T-helper 22 cell (primary cell): ENCODE measurements at places on chromosomes 12 and 14.

DNA sequence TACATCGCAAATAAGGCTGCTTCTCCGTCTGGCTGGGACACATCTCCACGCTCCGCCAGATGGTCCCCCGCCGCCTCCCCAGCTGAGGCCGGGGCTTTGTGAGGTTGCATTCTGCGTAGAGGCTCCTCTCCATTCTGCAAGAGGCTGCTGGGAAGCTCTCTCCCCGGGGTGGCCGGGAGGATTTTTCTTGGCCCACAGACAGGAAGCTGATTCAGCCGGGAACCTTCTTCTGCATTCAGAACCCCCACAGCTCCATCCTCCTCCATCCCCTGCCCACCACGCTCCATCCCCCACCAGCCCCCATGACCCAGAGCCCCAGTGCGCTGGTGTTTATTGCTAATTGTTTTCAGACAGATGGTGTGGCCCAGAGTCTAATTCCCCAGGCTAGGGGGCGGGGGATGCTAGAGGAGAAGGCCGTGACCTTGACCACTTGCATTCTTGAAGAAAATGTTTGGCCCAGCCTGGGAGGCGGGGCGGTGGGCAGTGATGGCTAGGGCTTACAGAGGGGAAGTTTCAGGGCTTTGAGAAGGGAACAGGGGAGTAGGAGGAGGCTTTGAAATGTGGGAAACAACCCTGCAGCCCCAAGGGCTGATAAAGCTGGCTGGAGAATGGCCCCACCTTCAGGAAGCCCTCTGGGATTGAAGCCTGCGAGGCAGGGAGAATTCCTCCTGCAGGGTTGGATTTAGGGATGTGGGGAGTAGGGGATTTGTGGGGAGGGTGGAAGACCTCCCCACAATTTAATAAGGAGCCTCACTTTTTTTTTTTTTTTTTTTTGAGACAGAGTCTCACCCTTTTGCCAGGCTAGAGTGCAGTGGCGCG is 88.5 kb upstream of the NCOR2 start:
- DNase-seq, result no peak

DNA sequence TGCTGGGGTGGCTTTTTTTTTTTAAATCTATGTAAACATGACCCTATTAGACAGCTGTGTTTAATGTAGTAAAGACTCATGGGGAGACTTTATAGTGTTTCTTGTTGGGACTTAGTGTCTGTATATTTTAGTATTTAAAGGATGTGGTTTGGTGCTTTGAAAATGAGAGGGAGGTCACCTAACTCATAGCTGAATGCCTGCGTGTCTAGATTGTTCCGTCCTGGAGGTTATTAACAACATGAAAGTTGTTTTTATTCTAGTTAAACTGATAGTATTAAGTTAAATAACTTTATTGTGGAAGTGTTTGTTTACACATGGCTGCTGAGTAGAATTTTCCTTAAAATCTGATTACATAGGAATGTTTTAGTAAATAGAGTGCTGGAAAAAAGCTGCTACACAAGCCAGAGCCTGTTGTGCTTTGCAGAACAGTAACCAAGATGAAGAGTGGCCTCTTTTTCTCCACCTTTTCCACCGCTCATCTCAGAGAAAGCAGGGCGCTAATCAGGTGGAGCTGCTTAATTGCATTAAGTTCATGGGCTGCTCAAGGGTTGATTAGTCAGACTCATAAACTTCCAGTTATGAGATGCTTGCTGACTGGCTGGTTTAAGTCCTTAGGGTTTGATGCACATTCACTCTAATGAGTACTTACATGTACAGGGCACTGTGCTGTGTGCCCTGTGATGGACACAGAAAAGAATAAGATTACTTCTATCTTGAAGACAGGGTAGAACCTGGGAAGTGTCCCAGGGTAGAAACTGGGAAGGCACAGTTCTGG is 62.7 kb downstream of the FBXO34 start:
- no peak for DNase-seq

- no peak for DNase-seq
Measured at GRCh38 chr14:103541709-103542604, 13.0 kb downstream of the TRMT61A start.

GRCh38 chr12:112891093-112892024 is 15.4 kb upstream of the OAS1 start:
- DNase-seq, result no peak

DNA sequence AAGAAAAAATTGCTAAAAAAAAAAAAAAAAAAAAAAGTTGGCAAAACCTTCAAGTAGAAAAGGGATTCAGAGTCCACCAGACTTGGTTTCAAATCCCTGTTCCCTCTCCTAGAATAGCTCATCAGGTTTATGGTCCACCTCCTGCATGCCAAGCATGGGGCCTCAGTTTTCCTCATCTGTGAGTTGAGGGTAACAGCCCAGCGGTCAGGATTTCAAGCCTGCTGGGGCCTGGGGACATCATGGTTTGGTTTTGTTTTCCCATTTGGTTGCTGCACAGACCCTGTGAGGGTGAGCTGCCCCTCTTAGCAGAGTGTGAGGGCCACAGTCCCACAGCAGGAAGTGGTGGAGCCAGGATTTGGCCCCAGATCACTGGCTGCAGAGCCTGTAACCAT is 12.5 kb downstream of the FAM222A start:
- no peak for DNase-seq

DNA sequence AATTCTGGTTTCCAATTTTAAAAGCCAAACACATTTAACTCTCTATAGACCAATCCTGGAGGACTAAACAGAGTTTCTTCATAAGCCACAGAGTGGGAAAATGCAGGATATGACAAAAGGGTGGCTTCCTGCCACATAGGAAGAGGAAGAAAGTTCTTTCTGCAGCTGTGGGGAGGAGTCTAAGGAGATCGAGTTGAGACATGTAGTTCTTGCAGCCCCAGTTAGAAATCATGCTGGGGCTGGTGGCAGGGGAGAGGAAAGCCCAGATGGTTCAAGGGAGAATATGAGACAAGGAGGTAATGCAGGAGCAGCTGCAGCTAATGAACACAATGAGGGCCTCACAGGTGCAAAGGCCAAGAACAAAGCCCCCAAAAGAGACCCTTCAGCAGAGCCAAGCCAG is 85.0 kb upstream of the ARID2 start:
- no peak for DNase-seq

GRCh38 chr12:53045696-53046045 is 4.2 kb upstream of the TNS2 start:
- no peak for DNase-seq

DNA sequence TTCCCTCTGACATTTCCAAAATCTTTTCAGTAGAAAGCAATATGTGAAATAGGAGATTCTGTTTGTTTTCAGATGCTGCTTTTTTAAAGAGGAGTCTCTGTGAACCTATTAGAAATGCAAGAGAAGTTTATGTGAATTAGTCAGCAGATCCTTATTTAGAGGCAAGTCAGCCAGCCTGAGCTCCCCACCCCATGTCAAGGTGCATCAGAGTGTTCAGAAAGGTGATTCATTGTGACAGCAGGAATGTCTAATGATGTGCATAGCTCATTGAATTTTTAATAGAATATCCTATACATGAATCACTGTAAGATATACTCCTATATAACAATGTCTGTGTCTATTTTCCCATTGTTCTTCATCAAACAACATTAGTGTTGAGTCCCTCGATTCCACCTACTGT is 1222.4 kb upstream of the USP15 start:
- DNase-seq, result no peak

GRCh38 chr14:46820291-46820690 is 168.7 kb upstream of the RPL10L start:
- DNase-seq, result no peak

- DNase-seq, result no peak
Measured at GRCh38 chr12:132311201-132311915, 18.0 kb downstream of the GALNT9 start.

DNA sequence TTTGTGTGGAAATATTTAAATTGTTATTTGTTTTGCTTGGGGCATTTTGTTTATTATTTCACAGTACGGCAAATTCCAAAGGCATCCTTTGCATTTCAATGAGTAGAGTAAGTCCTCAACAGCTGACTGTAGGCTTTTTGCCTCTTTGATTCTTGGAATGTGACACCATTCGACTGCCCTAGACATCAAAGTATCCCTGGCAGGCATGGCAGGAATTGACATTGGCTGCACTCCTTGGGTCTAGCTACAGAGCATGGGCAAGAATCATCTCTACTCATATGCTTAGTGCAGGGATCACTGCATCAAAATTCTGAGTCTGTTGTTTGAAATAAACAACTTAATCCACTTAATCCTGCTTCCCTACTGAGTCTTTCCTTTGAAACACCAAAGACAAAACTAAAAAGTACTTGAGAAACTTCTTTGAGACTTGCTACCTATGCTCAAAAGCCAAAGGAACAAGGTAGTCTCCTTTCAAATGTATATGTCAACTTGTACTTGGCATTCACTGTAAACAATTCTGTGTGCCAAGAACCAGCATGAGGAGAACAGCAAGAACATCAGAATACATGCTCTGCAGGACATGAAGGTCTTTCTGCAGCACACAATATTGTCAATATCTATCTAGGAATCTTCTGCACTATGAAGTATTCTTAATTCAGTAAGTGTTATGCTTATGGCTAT is 1569.0 kb upstream of the FLRT2 start:
- DNase-seq, result no peak

GRCh38 chr14:80110721-80111120 is 100.6 kb downstream of the DIO2 start:
- no peak for DNase-seq

- DNase-seq, result no peak
Measured at GRCh38 chr12:61896436-61896835, 363.8 kb upstream of the USP15 start.

DNA sequence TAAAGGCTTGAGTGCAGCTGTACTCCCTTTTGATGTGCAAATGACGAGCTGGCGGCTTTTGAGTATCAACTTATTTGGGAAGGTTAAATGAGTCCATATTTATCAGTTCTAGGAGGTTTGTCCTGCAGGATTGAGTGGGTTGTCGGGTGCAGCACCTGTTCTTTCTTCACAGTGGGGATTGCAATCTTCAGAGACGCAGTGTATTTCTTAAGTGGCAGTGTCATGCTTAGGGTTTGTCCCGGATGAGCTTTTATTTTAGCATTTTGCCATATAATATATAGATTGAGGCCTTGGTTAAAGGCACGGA is 1.2 kb downstream of the FUT8 start:
- no peak for DNase-seq

GRCh38 chr14:95943699-95944098 is 67.1 kb downstream of the TUNAR start:
- no peak for DNase-seq

DNA sequence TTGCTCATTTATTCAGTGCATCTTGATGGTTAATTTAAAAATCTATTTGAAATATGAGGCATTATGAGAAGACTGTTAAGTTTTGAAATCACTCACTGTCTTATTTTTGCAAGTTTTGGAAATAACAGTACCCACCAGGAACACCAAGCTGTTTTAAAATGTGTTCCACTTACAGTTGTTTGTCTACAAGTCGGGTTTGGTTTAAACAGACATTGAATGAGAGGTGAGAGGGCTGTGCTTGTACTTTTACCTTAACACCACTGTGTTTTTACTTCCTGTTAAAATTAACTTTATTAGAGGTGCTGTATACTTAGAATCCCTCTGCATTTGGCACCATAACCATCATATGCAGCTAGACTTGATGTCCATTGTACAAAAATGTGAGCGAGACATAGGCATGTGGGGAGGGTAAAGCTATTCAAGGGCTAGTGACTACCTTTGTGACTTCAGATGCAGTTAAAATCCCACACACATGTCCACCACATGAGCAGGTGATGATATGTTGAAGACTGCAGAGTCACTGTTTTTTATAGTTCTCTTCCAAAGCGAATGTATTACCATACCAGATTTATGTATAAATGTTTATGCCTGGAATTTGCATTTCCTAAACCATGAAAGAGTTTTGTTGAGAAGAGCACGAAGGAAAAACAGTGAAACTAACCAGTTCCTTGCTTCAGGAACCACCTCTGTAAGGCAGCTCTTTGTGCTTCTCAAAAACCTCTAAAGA is 12.9 kb downstream of the ELK3 start:
- no peak for DNase-seq

DNA sequence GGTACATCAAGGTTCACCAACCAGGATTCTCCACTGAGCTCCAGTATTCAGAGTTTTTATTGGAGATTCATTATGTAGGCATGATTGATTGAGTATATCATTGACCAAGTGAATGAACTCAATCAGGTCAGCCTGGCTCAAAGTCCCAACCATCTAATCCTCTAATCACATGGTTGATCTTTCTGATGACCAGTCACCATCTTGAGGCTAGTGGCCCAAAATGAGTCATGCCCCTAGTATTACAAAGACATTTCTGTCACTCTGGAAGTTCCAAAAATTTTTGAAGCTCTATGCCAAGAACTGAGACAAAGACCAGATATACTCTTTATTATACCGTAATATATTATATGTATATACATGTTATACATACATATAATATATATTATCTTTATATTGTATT is 75.9 kb upstream of the ATF7IP start:
- no peak for DNase-seq

DNA sequence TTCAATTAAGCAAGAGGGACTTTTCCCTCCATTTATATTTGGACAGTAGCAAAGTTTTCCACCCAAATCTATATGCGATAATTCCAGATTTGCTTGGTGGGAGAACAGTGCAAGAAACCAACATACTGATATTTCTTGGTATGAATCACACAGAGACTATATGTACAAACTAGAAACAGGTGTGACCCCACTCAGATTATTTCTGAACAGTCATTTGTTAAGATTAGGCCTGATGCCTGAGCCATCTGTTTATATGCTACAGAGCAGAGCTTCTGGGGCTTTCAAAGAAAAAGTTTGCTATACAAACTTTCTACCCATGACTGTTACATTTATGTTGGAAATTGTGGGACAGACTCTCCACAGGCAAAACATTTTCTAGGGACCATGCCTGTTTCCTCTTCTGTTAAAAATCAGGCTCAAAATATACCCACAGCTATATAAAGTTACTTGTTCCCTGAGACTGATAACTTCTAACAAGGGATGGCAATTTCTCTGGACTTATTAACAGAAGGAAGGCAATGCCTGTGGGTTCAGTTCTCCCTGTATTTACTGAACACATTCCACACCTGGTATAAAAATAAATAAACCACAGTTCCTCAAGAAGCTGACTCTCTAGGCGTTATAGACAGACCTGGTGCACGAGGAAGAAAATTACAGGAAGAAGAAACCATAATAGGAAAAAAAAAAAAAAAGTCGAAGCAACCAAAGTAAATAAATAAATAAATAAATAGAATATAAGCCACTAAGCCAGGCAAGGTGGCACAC is 8.0 kb downstream of the PTPN21 start:
- no peak for DNase-seq

GRCh38 chr12:85805654-85806053 is 30.6 kb downstream of the RASSF9 start:
- no peak for DNase-seq

- DNase-seq, result no peak
Measured at GRCh38 chr14:97366400-97366799, 569.2 kb downstream of the VRK1 start.

GRCh38 chr12:131104463-131105350 is 151.0 kb downstream of the ADGRD1 start:
- peak; percentile 35 for DNase-seq

DNA sequence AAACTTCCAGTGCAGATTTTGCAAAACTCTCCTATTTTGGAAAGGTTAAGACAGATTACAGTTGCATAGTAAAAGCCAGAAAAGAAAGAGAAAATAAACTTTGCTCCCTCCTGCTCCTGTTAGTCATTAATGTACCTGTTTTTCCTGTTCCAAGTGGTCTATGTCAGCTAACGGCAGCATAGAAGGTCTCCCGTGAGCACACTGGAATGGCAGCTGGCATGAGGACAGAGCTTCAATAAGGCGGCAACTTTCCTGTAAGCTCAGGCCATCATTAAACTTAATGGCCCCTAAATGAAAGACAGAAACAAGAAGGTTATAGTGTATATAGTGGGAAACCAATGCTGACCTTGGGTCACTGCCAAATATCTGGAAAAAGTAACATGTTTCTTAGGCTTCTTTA is 16.0 kb downstream of the EIF2B2 start:
- DNase-seq, result no peak
